Right forelimb (tissue), 1 donor: ENCODE measurements at places on chromosomes 3 and 15.

- no peak for DNase-seq
Observed at GRCh38 chr3:37074178-37074577, 80.9 kb downstream of the MLH1 start.

GRCh38 chr3:35639254-35640186 is at the start of gene ARPP21:
ARPP21 (plus strand) TSS chr3:35639525; CDS start chr3:35681752, 42,227 bp downstream.
- DNase-seq, result peak; percentile 67

DNA sequence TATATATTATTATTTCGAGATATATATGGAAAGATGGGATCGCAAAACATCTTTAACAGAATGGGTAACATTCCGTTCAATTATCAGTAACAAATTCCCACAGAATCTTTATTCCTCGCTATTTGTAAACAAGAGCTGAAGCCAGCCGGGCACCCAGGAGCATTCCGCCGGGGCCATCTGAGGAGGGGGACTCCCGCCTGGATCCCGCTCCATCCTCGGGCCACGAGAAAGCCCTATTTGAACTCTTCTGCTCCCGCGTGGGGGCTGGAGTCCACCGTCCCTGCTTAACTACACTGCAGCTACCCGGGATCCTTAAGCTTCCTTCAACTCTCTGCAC is 687 bp downstream of the GPR176 start:
- no peak for DNase-seq

GRCh38 chr15:77493324-77493907 is 72.7 kb downstream of the HMG20A start:
- DNase-seq, result no peak

DNA sequence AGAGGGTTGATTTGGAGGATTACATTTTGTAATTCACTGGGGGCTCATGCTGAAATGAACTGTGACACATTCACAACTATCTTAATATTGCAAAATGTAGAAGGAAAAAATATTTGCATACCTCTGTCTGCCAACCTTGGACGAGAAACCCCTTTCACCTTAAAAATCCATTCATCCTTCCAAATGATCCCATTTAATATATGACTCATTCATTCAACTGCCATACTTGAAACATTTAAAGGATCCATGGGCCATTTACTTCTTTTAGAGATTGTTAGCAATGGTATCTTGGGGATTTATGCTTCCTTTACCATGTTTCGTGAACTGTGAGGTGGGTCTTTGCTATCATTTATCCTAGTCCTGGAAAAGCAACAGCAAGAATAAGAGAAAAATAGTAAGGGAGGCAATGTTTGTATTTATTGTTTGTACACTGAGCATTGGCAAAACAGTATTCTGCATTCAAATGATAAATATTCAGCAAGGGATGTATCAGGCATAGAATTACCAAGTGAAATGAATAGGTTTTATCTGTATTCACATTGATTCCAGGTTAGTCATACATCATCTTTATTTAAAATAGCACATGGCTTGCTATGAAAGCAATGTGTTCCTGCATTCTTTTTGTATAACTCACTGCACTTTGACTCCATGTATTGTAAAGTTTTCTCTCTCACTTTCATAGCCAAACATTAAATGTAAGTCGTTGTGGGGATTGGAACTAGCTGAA is 378.1 kb downstream of the NSUN3 start:
- DNase-seq, result no peak

DNA sequence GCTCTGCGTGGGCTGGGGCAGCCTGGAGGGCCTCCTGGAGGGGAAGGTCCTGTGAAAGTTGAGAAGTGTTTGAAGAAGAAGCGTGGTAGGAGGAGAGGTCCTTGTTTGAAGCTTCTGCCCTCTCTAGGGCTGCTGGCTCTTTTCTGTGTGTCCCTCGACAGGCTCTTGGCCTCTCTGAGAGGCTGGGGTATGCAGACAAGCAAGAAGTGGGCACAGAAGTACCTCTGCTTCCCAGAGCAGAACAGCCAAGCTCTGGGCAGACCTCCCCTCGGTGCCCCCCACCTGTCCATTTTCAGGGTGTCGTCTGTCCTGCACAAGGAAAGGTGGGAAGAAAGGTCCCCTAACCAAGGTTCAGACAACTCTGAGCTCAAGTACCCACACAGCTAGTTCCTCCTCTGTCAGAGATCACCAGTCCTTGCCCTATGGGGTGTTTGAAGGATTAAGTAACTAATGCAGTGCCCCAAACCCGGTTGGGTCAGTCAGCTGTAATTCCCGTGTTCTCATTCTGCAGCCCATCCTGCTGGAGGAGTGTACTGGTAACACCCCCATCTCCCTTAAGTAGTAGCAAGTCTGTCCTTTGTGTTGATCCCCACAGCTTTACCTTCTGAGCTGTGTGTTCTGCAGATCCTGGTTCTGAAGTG is 6.3 kb downstream of the CSK start:
- no peak for DNase-seq

DNA sequence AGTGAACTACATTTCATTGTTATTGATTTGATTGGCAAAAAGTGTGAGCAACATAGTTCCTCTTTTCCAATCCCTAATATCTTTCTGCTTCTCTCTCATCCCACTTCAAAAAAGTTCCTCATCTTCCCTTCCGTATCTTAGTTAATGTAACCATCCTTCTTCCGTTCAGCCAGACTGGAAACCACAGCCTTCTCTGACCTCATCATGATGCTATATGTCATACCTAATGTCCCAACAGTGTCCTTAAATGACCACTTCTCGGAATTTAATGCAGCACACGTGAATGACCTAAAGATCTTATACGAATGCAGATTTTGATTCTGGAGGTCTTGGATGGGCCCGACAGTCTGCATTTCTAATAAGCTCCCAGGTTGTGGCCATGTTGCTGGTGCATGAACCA is 320.3 kb upstream of the SATB1 start:
- DNase-seq, result no peak

- no peak for DNase-seq
Observed at GRCh38 chr3:155409336-155409735, 115.9 kb upstream of the STRIT1 start.

GRCh38 chr3:149151843-149152242 is 22.4 kb downstream of the HPS3 start:
- DNase-seq, result no peak

GRCh38 chr3:129892857-129893580 is 492 bp downstream of the TMCC1 start:
- DNase-seq, result peak; percentile 86

DNA sequence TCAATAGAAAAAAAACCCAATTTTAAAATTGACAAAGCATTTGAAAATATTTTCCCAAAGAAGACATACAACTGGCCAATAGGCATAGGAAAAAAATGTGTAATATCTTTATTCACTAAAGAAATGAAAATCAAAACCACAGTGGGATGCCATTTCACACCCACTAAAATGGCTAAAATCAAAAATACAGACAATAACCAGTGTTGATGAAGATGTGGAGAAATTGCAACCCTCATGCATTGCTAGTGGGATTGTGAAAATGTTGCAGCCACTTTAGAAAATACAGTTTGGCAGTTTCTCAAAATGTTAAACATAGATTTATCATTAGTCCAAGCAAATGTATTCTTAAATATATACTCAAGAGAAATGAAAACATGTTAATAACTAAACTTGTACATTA is 315.1 kb upstream of the GPR149 start:
- DNase-seq, result no peak

DNA sequence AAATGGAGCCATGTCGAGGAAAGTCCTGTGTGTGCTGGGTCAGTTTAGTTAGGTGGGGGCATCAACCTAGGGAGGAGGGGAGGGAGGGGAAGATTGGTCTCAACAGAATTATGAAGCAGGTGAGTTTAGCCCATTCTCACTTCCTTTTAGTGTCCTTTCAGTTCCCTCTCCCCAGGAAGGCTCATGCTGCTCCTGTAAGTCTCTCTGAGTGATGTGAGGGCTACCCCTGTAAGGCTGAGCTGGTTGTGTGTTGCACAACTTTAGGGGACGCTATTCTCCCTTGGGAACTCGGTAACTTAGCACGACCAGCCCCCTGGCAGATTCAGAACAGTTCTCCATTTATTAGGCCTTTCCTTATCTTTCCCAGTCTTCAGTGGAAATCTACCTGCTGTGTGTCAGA is 21.2 kb downstream of the IL5RA start:
- DNase-seq, result no peak

- no peak for DNase-seq
Observed at GRCh38 chr15:93189561-93189960, 100.5 kb upstream of the RGMA start.

GRCh38 chr15:33071451-33071850 is 123.1 kb downstream of the FMN1 start:
- DNase-seq, result no peak

DNA sequence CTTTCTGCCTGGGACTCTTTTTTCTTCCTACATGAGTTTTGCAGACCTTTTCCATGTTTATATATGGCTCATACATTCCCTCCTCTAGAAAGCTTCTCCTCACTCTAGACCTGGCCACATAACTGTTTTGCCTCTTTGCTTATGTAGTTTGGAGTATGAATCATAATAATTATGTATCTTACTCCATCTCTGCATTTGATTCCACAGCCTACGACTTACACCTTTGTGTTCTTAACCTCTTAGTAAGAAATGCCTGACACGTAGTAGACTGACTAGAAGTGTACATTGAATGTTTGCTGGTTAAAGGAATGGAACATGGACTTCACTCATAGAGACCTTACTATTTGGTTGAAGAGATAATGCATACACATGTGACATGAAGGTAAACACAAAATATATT is 56.4 kb downstream of the MBNL1 start:
- DNase-seq, result no peak
